Fibroblast of skin of right quadriceps (primary cell): ENCODE measurements at places on chromosomes 7 and 10.
A peak's percentile ranks its signal among the peaks of the same experiment; 100 is the strongest.

DNA sequence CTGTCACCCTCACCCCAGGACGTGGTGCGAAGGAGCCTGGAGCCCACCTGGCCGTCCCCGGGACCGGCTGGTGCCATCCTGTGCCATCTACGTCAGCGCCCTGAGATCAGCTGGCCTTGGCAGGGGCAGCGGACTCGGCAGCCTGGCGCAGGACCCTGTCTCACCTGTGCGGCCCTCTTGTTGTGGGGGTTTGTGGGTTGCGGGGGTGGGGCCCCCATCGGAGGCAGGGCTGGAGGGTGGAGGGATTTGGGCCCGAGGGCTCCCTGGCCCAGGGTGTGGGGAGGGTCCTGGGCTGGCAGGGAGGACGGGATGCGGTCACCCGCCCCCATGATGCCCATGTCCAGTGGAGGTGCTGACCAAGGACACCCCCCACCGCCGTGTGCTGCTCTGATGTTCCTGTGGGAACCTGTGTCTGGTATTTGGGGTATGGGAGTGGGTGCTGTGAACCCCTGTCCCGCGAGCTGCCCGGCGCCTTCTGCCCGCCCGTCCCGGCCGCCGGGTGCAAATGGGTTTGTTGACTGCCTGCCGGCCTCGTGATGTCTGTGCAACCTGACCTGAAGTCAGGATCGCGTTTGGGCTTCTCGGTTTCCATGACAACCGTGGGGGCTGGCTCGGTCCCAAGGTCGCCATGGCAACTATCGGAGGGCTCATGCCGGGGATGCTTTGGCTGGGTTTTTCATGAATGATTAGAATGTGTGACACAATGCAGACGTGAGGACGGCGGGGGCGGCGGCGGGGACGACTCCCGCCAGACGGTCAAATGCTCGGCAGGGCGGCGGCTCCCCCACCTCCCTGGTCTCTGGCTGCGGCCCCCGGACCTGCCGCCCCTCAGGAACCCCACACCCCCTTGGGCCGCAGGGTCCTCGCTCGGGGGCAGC is 7.3 kb downstream of the MAFK start:
- peak; percentile 93 for DNase-seq

GRCh38 chr10:68099736-68100135 is 9.6 kb upstream of the MYPN start:
- DNase-seq: peak; percentile 87

- no peak for DNase-seq
Measured at GRCh38 chr10:45265996-45266395, 49.4 kb downstream of the OR13A1 start.

GRCh38 chr10:127790066-127790624 is 53.2 kb downstream of the FOXI2 start:
- no peak for DNase-seq

GRCh38 chr10:131332821-131333220 is 21.3 kb upstream of the TCERG1L start:
- no peak for DNase-seq
